Right ventricle myocardium superior (tissue), 1 donor: ENCODE measurements at places on chromosomes 13 and 19. TPM values are rescaled to one million over a fixed set of nuclear protein-coding genes. Genes with fewer than 3 reads are reported as not detected.

- no peak for DNase-seq
These were observed 52.4 kb downstream of the ZNF676 start for GRCh38 chr19:22144394-22144793.

DNA sequence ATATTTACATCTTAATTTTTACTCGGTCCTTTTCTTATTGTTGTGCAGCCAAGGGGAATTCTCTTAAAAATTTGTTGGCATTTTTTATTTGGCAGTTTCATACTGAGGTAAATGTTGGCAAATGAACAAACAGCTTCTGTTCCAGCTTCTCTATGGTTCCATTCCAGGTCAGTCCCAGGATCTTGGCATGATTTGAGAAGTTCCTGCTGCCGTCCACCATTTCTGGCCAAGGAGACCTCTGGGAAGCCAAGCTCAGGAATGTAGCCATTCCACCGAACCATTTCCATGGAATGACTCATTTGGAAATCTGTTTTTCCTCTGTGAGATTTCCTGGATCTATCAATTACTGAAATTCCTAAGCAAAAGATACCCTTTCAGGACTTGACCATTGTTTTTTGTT, 43.9 kb downstream of the SLC10A2 start:
- no peak for DNase-seq

DNA sequence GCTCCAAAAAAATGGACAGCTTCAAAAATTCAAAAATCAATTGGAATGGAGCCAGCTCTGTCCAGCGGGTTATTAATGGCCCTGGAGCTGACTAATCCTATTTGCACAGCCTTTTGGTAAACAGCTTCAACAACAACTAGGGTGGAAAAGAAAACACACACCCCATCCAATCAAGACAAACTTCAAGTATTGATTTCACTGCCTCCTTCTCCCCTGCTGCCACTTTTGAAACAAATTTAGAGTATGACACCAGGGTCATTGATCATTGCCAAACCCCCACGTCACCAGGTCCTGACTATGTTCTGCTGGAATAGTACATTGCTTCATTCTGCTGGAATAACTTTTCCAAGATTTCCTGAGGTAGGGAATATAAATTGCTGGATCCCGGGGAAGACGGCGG, 56.8 kb upstream of the GTF3A start:
- DNase-seq = no peak

GRCh38 chr19:42555801-42556200, 27.5 kb upstream of the CEACAM1 start:
- no peak for DNase-seq

- DNase-seq = no peak
These were observed 47.6 kb downstream of the GATAD2A start for GRCh38 chr19:19453125-19453454.

- no peak for DNase-seq
These were observed 15.7 kb downstream of the TYK2 start for GRCh38 chr19:10364644-10365043.

GRCh38 chr13:73590795-73591194, 532.0 kb downstream of the KLF5 start:
- DNase-seq = no peak

- DNase-seq = no peak
These were observed 308.9 kb downstream of the RBM26 start for GRCh38 chr13:79097201-79097600.

DNA sequence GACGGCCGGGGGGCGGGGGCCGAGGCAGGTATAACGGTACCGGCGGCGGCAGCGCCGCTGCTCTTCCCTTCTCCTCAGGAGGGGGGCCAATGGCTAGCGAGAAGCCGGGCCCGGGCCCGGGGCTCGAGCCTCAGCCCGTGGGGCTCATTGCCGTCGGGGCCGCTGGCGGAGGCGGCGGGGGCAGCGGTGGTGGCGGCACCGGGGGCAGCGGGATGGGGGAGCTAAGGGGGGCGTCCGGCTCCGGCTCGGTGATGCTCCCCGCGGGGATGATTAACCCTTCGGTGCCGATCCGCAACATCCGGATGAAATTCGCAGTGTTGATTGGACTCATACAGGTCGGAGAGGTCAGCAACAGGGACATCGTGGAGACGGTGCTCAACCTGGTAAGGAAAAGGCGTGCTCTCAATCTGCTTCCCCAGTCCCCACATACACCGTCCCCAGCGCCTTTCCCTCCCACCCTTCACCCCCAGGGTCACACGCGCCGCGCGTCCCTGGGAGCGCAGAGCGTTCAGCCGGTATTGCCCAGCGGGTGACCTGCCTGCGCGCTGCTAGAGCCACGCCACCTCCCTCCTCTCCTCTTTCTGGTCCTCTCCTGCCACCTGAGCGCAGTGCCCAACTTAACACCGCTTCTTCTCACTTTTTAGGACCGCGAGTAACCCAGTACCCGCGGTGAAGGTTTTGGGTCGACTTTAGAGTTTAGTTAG, 814 bp downstream of the NBEA start:
- peak; percentile 37 for DNase-seq

DNA sequence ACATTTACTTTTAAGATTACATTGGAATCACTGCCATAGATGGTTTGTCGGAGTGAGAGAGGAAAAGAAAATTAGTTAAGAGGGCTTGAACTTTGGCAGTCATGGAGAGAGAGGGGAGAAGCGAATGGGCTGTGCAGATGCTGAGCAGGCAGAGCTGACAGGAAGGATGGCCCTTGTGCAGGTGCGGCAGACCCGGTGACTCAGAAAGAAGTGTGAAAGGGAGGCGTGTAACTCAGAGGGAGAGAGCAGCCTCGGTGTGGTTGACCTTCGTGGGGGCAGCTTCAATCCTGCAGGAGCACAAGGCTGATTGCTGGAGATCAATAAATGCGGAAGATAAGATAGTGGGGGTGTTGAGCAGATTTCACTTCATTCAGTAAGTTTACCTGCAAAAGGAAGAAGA, 76.9 kb downstream of the TNFSF13B start:
- no peak for DNase-seq

- no peak for DNase-seq
These were observed 22.8 kb upstream of the CEACAM20 start for GRCh38 chr19:44552324-44552723.

DNA sequence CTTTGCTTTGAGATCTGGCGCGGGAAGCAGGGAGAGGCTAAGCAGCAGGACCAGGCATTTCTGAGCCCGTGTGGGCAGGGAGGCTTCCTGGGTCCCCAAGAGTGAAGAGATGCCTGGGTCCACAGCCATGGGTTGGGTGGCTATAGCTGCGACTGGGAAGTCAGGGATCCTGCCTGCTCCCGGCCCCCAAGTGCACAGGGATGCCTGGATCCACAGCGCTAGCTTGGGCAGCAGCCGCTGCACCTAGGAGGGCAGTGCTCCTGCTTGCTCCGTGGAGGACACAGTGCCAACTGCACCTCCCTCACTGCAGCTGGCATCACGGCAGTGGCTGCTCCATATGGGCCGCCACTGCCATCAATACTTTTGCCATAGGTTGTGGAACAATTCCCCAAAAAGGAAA, 384.7 kb downstream of the PCDH9 start:
- DNase-seq = peak; percentile 22

DNA sequence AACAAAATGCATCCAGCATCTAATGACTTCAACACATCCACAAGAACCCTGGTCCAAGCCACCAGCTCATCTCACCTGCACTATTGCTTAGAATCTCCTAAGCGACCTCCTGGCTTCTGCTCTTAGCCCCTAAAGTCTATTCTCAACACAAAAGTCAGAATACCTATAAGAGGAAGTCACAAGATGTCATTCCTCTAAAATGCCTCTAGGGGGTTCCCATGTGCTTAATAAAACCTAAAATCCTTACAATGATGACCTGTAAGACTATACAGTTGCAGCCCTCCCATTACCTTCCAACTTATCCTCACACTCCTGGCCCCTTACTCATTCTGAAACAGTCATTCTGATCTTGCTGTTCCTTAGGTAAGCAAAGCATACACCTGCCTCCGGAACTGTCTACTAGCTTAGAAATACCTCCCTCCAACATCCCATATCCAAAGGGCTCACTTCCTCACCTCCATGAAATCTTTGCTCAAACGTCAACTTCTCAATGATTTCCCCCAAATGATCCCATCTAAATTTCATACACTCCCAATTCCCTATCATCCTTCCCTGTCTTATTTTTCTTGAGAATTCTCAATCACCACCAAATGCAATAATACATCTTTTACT, 10.0 kb downstream of the ATP7B start:
- DNase-seq = no peak

DNA sequence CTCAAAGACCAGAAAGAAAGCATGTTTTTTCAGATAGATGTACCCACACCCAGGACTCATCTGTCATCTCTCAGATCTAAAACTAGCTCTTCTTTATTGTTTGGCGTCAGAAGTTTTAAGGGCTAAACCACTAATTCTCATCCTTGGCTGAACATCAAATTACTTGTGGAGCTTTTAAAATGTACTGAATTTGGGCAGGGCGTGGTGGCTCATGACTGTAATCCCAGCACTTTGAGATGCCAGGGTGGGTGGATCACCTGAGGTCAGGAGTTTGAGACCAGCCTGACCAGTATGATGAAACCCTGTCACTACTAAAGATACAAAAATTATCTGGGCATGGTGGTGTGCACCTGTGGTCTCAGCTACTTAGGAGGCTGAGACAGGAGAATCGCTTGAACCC, 47.4 kb downstream of the RCBTB2 start:
- DNase-seq = no peak

DNA sequence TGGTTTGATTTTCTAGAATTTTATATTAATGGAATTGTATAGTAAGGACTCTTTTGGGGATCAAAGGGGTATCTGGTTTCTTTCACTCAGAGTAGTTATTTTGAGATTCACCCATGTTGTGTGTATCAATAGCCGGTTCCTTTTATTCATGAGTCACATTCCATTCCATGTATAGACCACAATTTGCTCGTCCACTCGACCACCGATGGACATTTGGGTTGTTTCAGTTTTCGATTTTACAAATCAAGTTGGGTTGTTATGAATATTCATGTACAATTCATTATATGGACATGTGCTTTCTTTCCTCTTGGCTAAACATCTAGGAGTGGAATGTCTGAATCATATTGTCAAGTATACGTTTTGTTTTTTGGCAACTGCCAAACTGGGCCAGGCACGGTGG, 9.6 kb upstream of the EMP3 start:
- no peak for DNase-seq

- no peak for DNase-seq
These were observed 14.7 kb upstream of the LENG8 start for GRCh38 chr19:54434112-54434872.

Gene PLVAP
- 18.1 TPM for total RNA-seq

Gene ZNF491
- 3.1 TPM for total RNA-seq

Gene CRX
- total RNA-seq = not detected

Gene ZNF419
- total RNA-seq = 7.7 TPM

Gene SELENOV
- not detected for total RNA-seq

Gene CEACAM4
- total RNA-seq = 0.46 TPM

Gene SIRT6
- total RNA-seq = 9.4 TPM
